ENCODE measurements at places on chromosomes 1 and 21. TPM values are rescaled to one million over a fixed set of nuclear protein-coding genes. Genes with fewer than 3 reads are reported as not detected.

- no peak for DNase-seq
These were observed 18.9 kb downstream of the CTNNBIP1 start for GRCh38 chr1:9891207-9891606.

GRCh38 chr1:87766737-87767136 is 438.1 kb downstream of the LMO4 start:
- DNase-seq: no peak

DNA sequence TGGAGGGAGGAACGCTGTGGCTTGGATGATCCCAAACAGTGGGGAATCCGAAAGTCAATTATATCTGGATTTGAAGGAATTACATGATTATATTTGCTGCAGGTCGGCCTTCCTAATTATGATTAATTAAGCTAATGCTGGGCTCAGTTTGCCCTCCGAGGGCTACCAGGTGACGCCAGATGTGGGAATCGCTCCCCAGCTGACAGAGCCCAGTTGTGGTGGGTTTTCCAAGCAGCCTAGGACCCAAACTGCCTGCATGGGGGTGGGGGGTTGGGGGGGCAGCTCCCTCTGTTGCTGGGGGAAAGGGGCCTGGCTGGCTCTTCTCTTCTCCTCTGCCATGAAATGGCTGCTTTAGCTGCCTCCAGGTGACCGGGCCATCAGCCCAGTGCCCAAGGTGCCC is 147.6 kb upstream of the C1orf174 start:
- no peak for DNase-seq

Gene F13B
- not detected for total RNA-seq

Gene FALEC
- 1.1 TPM for total RNA-seq

Gene GCSAML
- total RNA-seq: not detected

Gene FCGR1A
- not detected for total RNA-seq

Gene PRAMEF15
- total RNA-seq: not detected
